H7 (cell line): ENCODE measurements at places on chromosomes 3 and 15. TPM values are rescaled to one million over a fixed set of nuclear protein-coding genes. Genes with fewer than 3 reads are reported as not detected.

GRCh38 chr15:83435202-83435601, 11.9 kb upstream of the SH3GL3 start:
- no peak for DNase-seq

The CHRNA7 gene
- 3.8 and 6.2 TPM in 2 replicates for total RNA-seq

DNA sequence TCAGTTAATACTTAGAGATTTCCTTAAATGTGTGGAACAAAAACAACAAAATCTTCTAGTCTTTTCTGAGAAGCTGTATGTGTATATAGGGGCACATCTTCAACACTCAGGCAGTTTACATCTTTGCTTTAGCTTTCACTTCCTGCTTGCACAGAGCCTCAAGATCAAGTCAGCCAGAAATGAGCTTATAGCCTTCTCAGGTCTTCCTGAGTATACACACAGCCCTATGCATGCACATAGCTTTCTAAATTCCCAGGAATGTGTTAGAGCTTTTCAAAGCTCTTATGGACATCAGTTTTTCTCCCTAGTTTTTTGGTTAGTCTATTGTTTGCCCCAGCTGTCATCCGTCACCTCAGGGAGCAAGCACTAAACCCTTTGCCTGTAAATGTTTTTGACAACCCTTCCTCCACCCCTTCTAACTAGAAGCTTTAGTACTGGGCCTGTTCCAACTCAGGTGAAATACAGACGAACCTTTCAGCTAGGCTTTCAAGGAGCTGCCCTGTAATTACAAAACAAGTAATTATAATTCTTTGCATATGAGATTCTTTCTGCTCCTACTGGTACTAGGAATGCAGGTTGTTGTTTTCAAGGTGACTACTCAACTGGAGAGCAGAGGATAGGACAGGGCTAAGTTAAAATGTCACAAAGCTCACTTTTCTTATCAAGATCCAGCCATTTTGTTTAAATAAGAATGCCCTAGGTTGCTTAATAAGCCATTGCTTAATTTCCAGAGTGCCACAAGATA, 22.6 kb upstream of the MTMR10 start:
- no peak for DNase-seq

The CLDN11 gene
- 81.6 and 104 TPM in 2 replicates for total RNA-seq

DNA sequence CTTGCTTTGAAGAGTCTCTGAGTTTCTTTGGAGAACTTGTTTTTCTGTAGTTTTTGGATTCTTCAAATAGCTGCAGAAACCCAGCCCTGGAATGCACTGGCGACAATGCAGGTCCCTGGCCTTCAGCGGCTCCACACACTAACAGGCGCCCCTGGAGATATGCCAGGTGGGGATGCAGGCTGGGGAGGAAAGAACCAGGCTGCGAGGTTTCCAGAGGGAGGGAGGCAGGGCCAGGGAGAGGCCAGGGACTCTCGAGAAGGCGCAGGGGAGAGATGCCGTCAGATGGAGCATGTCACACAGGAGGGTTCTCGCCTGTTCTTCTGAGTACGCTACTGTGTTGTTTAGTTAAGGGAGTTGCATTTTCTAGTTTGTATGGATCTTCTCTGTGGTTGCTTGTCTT, 283.1 kb downstream of the GABRG3 start:
- DNase-seq, result no peak

The CRYGS gene
- 0.81 and 1.8 TPM in 2 replicates for total RNA-seq

- DNase-seq, result no peak
Observed at GRCh38 chr3:88005066-88005465, 53.7 kb downstream of the CGGBP1 start.

GRCh38 chr3:106814231-106814630, 563.0 kb upstream of the CCDC54 start:
- no peak for DNase-seq

The PLA2G4D gene
- 0.11 and 0.17 TPM in 2 replicates for total RNA-seq

DNA sequence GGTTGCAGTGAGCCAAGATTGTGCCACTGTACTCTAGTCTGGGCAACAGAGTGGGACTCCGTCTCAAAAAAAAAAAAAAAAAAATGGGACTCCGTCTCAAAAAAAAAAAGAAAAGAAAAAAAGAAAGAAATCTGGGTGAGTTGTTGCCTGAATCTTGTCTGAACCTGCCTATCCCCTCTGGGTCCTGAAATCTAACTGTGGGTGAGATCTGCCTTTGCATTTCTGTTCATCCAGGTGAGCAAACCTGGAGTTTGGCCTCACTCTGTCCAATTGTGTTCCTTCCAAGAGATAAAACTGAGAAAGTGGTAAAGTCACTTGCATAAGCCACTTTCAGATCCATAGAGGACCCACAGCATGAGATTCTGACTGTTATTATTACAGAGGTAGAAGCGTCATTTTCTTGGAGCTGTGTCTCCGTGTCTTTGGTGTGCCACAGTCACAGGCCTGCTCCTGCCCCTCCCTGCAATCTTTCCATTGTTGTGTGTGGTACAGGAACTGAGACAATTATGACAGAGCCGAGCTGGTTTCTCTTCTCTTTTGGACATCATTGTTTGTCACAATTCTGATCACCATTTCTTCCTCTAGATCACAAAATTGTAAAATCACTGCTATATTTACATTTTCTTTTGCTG, 235.9 kb downstream of the LPP start:
- no peak for DNase-seq

GRCh38 chr3:77042882-77043281, 3.0 kb downstream of the ROBO2 start:
- peak; percentile 23 for DNase-seq

GRCh38 chr3:196640297-196641018, 964 bp downstream of the NRROS start:
- peak; percentile 36 for DNase-seq

- DNase-seq, result no peak
Observed at GRCh38 chr3:63774781-63775180, 44.3 kb upstream of the C3orf49 start.

DNA sequence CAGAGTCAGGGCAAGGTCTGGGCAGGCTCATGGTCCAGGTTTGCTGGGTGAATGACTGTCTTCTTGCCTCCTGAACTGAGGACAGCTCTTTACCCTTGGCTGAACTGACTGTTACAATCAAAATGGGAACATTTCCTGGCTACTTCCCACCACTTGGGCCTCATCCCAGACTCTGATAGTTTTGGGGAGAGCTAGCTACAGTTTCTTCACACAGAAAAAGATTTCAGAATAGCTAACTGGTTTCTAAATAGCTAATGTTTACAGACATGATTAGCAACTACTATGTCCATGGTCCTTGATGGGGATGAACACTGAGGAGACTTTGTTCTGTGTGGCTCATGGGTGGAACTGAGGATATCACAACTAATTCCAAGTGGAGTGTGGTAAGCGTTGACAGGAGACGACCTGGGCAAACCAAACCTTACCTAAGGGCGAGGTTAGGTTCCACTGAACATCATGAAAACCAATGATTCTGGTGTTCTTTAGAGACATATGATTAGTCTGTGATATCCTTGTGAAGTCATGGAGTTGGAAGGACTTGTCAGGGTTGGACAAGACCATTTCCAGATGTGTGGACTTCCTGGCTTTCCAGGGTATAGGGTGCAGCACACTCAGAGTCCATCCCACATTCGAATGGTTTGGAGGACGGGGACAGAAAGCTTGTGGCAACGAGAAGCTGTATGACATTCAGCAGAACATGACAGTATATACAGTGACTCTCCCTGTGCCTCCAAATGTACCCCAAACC, 7.3 kb downstream of the ALPK3 start:
- no peak for DNase-seq

DNA sequence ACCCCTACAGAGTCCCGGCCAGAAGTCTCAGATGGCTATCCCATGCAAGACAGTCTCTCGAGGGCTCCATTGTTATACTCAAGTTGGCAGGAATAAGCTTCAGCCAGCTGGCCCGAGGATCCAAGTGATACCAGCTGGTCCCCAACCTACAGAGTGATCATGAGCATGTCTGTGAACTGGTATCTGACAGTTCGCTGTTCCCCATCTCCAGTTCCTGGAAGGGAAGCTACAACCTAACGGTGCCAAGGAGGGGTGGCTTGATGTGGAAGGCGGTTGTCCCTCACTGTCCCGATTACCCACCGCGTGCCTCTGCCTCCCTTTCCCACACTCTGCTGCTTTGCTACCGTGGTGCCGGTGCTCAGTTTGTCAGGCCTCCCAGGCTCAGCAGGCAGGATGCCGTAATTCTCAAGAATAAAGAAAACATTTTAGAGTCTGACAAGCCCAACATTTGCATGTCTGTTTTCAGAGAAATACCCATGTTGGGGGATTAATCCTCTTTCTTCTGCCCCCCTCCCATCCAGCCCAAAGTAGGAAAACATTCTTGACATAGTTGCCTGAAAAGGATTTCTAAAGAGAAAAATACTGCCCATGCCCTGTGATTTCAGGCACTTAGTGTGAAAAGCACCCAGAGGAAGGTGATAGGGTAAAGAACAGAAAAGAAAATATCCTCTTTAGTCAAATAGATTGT, 49.4 kb upstream of the HES1 start:
- DNase-seq, result peak; percentile 74
